AG09319 (cell line): ENCODE measurements at places on chromosomes 6 and 20.
A peak's percentile ranks its signal among the peaks of the same experiment; 100 is the strongest.

DNA sequence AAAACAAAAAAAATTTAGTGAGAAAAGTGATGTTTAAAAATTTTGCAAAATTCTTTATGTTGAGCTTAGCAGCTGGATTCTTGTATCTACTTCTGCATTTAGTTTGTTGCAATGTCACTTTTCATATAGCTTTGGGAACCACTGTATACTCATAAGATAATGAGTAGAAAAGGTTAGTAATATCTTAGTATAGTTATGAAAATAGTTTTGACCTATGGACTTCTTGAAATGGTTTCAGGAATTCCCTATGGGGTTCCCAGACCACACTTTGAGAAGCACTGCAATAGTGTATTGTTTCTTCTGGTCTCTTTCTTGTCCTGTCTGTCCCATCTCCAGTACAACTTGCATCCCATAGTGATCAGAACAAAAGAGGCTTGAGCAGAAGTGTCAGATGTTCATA lies 29.4 kb downstream of the PPP1R16B start:
- DNase-seq: no peak

GRCh38 chr20:57484772-57485171 lies 40.2 kb downstream of the CTCFL start:
- DNase-seq: no peak

- no peak for DNase-seq
Observed at GRCh38 chr6:84635081-84635761, 129.2 kb downstream of the TBX18 start.

DNA sequence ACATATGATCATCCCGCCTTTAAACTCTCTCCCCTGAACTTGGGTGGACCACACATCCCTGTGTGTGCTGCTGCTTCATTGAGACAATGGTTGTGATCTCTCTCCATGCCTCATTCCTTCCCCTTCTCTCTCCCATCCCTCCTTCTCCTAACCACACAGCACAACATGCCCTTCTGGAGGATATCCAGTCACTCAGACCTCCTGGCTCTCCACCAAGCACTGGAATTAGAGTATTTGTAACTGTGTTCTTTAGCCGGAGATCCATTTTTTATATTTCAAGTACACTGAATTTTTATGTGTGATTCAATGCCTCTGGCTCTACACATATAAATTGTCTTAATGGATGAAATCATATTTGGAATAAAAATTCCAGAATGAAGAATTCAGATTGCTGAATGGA lies 287.4 kb downstream of the EYA4 start:
- DNase-seq: no peak

GRCh38 chr20:14526891-14527290 lies 189.5 kb upstream of the FLRT3 start:
- DNase-seq: no peak

GRCh38 chr6:16238057-16238962 lies at the start of gene GMPR:
TSS of gene GMPR (plus strand) at chr6:16238587. CDS start at chr6:16238694, 107 bp downstream.
- no peak for DNase-seq

DNA sequence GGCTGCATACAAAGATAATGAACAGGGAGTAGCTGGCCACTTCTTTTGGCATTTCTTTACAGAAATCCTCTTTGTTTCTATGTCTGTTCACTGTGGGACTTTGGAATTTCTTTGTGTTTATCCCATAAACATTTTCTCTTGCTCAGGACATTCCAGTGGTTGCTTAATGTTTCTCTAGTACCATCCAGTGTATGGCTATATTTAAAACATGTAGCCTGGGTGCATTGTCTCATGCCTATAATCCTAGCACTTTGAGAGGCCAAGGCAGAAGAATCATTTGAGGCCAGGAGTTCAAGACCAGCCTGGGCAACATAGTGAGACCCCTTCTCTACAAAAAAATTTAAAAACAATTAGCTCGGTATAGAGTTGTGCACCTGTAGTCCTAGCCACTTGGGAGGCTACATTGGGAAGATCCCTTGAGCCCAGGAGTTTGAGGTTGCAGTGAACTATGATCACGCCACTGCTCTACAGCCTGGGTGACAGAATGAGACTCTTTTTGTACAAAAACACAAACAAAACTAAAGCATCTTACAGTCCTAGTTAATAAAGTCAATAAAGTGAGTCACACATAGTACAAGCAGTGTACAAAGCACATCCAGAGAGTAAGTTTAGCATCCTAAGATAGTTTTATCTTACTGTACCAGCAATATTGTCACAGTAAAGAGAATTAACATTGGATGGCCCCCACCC lies 63.3 kb downstream of the ZFAND3 start:
- DNase-seq: peak; percentile 38

DNA sequence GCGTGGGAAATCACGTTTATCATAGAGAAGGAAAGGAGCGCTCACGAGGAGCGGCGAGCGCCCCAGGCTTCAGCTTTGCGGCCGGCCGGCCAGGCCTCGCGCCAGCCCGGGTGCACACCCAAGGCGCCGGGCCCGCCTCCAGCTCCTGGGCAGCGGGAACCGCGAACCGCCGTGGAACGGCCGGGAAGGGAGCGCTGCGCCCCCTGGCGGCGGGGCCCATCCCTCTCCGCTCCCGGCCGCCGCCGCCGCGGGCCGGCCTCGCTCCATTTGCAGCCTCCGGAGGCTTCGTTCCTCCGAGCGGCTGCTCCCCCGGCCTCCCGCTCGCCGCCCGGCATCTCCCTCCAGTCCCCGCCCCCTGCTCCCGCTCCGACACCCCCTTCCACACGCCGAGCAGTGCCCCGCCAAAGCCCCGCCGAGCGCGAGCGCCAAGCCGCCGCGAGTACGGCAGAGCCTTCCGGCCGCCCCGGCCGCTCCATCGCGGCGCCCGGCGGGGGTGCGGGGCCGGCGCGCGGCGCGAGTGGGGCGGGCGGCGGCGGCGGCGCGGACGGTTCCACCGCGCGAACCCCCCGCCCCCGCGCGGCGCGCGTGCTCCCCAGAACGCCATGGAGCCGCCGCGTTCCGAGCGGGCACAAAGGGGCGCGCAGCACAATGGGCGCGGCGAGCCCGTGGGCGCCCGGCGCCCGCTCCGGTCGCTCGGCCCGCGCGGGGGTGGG lies 946 bp downstream of the BEND3 start:
- peak; percentile 69 for DNase-seq

- no peak for DNase-seq
Observed at GRCh38 chr20:33687370-33687915, 1.3 kb upstream of the E2F1 start.

GRCh38 chr6:90468859-90469258 lies 118.0 kb downstream of the MAP3K7 start:
- DNase-seq: no peak

DNA sequence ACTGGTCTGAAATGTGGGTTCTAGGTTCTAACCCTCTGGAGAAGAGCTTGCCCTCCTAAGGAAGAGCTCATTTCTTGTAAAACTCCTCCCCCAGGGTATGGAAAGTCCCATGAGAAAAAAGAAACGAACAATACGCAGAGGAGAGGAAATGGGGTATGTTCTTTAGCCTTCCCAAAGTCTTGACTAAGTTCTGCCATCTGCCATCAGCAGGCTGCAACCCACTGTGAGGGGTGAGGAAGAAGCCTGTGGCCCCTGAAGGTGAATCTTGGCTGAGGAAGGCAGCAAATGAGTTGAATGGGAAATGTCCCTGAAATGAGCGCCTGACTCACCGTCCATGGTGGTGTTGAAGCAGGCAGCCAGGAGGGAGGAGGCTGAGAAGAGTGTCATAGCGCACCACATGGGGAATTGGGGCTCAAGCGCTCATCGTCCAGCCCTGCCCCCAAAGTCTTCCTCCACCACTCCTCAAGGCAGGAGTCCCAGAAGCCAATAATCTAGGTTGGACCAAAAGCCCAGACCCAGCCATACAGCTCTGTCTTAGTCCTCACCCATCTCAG lies 10.4 kb upstream of the MATN4 start:
- DNase-seq: no peak

DNA sequence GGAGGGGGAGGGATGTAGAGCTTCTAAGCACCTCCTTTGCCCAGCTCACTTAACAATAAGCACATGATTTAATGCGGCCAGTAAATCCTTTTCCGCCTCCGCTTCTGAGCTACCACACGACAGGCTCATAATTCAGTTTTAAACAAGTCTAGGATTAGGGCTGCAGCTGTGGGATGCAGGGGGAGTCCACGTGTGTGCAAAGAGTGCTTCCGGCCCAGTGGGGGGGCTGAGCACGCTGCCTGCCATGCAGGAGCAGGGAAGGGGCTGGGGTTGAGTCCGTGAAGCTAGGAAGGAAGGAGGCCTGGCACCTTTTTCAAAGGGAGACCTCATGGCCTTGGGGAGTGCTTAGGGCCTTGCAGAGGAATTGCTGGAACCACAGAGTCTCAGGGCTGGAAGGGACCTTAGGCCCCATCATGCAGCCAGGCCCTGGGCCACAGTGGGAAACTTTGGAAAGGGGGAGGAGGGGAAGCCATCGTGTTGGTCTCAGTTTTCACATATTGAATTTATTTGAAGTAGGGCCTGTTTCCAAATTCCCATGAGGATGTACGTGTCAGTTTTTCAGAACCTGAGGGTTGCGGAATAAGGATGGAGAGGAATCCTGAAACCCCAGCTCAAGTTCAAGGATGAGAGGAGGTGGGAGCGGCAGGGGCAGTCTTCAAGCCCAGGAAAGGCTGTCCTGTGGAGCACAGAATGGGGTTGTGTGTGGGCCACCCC lies 96.1 kb downstream of the VEGFA start:
- DNase-seq: no peak

DNA sequence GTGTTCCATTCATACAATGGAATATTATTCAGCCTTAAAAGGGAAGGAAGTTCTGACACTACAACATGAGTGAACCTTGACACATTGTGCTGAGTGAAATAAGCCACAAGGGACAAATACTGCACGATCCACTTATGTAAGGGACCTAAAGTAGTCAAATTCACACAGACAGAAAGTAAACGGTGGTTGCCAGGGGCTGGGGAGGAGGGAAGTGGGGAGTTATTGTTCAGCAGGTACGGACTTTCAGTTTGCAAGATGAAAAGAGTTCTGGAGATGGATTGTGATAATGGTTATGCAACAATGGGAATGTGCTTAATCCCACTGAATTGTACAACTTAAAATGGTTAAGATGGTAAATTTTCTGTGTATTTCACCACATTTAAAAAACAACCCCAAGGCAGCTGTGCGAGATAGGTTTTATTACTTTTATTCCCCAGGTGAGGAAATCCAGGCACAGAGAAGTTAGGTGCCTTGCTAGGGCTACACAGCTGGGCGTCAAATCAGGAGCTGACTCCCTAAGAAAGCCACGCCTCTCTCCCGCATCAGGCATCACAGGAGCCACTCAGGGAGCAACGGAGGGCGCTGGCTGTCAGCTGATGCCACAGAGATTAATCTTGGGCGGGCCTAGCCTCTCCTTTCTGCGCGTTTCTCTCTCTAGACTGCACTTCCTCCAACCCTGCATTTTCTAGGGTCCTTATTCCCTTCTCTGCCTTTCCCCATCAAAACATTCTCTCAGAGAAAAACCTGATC lies 9.3 kb upstream of the TRAF3IP2 start:
- no peak for DNase-seq

DNA sequence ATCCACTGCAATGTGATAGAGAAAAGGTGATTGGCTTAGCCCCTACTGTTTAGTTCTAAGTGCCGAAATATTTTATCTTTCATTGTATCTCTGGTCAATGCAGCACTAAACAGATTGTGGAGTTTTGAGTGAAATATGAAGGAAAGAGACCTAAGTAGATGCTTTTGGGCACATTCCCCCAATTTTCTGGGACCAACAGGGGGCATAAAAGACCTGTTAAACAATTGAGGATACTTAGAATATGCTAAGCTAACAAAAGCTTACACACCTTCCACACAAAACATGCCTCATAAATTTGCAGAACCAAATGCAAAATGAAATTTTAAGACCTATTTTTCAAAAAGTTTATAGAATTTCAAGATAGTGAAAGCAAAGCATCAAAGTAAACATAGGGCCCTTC lies 746.9 kb downstream of the TBC1D32 start:
- DNase-seq: no peak

- no peak for DNase-seq
Observed at GRCh38 chr20:37430778-37431460, 85.0 kb downstream of the SRC start.

- no peak for DNase-seq
Observed at GRCh38 chr20:24754691-24755090, 194.4 kb upstream of the CST7 start.
